ENCODE measurements at places on chromosomes 16 and 17. TPM values are rescaled to one million over a fixed set of nuclear protein-coding genes. Genes with fewer than 3 reads are reported as not detected.

CDT1 gene
- 7.6 TPM for total RNA-seq

KRTAP2-2 gene
- total RNA-seq: not detected

DNA sequence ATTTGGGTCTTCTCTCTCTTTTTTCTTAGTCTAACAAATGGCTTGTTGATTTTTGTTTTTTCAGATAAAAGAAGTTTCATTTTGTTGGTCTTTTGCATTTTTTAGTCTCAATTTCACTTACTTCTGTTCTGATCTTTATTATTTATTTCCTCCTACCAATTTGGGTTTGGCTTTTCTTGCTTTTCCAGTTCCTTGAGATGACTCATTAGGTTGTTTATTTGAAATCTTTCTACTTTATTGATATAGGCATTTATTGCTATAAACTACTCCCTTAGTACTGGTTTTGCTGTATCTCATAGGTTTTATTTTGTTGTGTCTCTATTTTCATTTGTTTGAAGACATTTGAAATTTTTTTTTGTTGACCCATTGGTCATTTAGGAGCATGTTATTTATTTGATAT lies 152.2 kb upstream of the MPHOSPH6 start:
- peaks cover 18% of the 10 kb centered on the region for H3K4me1 ChIP-seq
- no peak for DNase-seq
- H3K4me3 ChIP-seq: no peak overlapping the region

DNA sequence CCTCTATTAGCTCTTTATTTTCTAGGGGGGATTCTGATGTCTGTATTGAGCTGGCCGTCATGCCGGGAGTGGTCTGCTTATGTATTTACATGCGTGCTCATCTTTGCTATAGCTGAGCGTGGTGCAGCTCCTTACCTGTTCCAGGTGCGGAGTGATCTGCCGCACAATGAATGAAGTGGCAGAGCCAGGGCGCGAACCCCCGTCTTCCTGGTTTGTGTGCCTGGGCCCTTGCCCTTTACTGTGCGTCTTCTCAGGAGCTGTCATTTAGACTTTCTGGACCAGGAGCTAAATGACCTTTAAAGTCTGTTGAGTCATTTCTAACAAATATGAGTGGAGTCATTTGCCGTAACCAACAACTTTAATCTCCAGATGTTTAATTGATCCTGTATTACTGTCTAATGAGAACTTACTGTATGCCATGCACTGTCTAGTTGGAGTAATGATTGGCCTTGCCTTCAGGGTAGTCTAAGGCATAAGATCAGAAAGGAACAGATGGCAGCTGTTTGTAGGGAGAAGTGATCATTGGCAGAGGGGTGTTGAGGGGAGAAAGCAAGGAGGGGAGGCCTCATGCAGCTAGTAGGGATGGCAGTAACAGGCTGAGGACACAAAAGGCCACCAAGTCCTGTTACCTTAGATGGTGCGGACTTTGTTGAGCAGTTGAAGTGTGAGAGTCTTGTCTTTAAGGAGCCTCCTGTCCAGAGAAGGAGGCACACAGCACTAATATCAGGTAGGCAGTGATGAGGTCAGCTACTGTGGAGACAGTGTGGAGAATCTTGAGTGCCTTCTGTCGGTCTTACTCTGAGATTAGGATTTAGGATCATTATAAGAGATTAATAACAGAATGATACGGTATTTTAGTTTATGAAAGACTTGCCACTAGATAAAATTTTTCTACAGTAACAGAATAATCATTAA lies 53.9 kb downstream of the USP10 start:
- peaks cover 14% of the 10 kb centered on the region for H3K4me1 ChIP-seq
- no peak overlapping the region for H3K27ac ChIP-seq
- no peaks in the 10 kb centered on the region for H3K27me3 ChIP-seq
- DNase-seq: no peak
- no peaks in the 10 kb centered on the region for H3K36me3 ChIP-seq
- no peak overlapping the region for H3K4me3 ChIP-seq

GRCh38 chr16:74724820-74725549 lies 24.3 kb upstream of the MLKL start:
- H3K27ac ChIP-seq: no peak overlapping the region
- no peaks in the 10 kb centered on the region for H3K27me3 ChIP-seq
- no peaks in the 10 kb centered on the region for H3K36me3 ChIP-seq
- H3K4me1 ChIP-seq: peaks cover 9% of the 10 kb centered on the region
- no peak overlapping the region for H3K4me3 ChIP-seq

DNA sequence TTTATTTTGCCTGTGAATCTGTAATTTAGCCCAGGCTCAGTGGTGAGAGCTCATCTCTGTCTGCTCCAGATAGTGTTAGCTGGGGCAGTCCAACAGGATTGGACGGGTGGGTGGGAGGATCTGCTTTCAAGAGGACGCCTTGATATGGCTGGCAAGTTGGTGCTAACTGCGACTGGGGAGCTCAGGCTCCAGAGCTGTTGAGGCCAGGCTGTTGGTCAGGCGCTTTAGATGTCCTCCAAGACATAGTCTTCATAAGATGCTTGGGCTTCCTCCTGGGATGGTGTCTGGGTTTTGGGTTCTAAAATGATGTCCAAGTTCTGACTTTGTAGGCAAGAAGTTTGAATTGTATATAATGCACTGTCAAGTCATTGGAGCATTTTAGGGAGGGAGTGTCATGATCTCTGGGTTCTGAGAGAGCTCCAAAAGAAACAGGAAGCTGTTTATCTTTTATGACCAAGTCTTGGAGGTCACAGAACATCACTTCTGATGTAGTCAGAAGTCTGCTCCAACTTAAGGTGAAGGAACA lies 12.8 kb upstream of the PCTP start:
- H3K36me3 ChIP-seq: no peaks in the 10 kb centered on the region
- no peak overlapping the region for H3K4me3 ChIP-seq
- H3K4me1 ChIP-seq: no peaks in the 10 kb centered on the region
- no peak overlapping the region for H3K27ac ChIP-seq
- DNase-seq: no peak
- H3K27me3 ChIP-seq: no peaks in the 10 kb centered on the region

DNA sequence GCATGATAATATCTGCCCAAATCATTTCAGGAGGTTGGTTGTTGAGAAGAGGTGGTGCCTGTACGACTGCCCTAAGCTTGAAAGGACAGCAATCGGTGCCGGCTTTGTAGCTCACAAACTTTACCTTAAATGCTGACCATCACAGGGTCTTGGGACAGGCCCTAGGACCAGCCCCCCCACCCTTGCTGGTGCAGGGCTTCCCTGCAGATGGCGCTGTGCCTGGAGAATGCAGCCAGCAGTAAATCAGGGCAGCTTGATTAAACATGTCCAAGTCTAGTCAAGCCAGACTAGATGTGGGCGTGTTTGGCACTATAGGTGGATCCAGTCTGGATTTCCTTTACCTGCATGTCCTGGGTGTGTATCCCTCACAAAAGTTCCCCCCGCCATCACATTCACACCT lies 135.5 kb upstream of the CRHR1 start:
- H3K36me3 ChIP-seq: no peaks in the 10 kb centered on the region
- H3K4me1 ChIP-seq: no peaks in the 10 kb centered on the region
- no peak overlapping the region for H3K4me3 ChIP-seq
- no peak for DNase-seq
- no peaks in the 10 kb centered on the region for H3K27me3 ChIP-seq

GRCh38 chr17:2211661-2212399 lies 91.8 kb downstream of the SMG6 start:
- H3K4me1 ChIP-seq: no peaks in the 10 kb centered on the region
- H3K27ac ChIP-seq: no peak overlapping the region
- no peak overlapping the region for H3K4me3 ChIP-seq
- H3K36me3 ChIP-seq: no peaks in the 10 kb centered on the region

DNA sequence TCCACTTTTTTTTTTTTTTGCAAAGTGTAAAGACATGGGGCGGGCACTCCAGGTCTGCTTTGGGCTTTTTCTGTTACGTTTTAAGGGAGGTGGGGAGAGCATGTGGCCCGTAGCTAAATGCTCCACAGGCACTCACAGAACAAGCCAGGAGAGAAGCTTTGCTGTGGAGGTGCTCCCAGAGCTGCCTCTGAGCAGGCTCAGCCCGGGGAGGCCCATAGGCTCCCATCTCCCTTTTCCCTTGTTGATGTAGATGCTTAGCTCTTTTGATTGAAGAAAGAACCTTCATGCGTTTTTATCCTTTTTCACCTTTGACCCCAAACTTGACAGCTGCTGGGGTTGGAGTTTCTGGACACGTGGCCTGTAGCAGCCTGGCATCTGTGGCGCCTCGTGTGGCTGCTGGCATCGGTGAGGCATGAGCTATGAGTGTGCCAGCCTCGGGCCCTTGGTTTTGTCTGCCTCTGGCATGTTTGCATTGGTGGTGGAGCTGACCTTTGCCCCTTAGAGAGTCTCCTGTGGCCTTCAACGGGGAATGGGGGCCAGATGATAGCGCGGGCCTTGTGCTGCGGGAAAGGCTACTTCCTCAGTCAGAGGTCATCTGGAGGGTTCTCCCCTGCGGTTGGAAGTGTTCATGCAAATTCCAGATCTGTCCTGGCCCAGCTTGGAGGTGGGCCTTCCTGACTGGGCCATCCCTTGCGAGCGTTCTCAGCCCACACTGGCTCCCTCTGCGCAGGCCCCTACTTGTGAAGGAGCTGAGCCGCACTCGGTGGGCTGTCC lies 20.0 kb upstream of the IL17C start:
- H3K36me3 ChIP-seq: peaks cover 8% of the 10 kb centered on the region
- peak; percentile 51 for DNase-seq
- H3K27ac ChIP-seq: peak overlapping the region; percentile 44
- H3K4me1 ChIP-seq: peaks cover 59% of the 10 kb centered on the region
- no peak overlapping the region for H3K4me3 ChIP-seq

DNA sequence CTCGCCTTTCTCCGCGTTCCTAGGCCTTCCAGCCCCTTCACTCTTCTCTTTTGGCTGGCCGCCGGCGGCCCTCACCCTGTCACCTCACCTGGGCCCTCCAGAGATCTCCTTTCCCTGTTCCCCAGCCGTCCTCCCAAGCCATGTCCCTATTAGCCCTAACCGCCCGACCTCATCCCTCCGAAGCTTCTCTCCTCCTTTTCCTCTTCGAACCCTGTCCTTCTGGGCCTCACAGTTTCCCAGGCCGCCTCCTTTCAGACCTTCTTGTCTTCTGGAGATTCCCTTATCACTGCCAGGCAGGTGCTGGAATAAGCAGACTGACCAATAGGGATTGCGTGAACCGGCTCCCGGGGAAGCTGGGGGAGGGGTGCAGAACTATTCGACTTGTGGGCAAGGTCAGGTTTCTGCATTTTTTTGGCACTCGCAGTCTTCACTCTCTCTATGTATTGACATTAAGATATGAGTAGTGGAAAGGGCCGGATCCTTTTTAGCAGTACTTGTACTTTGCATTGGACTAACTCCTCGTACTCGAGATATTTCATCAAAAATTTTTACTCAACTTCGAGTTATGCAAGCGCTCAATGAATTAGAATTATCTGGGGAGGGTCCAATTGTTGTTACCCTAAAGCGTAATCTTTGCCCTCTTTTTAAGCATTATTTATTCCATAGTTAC lies 690 bp downstream of the RHOT1 start:
- peaks cover 40% of the 10 kb centered on the region for H3K4me1 ChIP-seq
- H3K36me3 ChIP-seq: no peaks in the 10 kb centered on the region
- DNase-seq: peak; percentile 93
- no peaks in the 10 kb centered on the region for H3K27me3 ChIP-seq
- H3K4me3 ChIP-seq: peak overlapping the region; percentile 72

DNA sequence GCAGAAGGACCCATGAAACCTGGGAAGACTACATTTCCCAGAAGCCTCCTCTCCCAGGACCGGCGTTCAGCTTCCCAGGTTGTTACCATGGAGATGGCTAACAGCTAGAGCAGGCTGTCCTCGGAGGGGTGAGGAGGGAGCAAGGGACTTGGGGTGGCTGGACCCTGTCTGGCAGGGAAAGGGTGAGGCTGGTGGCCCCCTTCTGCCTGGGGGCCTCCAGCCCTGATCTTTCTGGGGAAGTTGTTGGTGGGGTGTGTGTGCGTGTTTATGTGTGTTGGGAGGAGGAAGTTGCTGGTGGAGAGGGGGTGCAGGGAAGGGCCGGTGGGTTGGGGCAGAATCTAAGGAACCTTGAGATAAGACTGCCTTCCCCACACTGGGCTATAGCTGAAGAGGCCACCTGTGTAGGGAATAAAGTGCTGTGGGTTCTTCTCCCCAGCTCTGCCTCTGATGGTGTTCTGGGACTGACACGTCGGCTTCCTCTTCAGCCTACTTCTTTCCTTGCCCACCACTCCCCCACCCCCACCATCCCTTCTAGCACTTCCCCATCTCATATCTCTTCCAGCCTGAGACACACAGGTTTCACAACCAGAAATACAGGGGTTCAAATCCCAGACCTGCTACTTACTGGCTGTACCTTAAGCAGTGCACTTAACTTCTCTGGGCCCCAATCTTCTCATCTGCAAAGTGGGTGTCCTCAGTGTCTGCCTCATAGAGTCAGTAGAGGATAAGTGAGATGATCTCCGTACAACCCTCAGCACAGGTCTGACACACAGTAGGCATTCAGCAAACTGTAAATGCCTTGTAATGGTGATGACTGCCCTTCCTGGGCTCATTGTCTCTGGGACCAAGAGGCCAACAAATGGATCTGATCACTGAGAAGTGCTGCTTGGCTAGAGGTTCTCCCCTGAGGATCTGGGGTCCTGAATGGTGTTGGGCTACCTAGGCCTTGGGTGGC lies at the start of gene DRC7:
Gene DRC7 (plus strand): TSS at position 82 of the 955 bp plus-strand sequence. CDS start 3,144 bp downstream, outside the sequence.
- H3K27ac ChIP-seq: peak within 1 kb of the TSS; percentile 63
- peak; percentile 86 for DNase-seq
- H3K27me3 ChIP-seq: no peaks in the 10 kb centered on the region
- no peaks in the 10 kb centered on the region for H3K36me3 ChIP-seq
- H3K4me1 ChIP-seq: peaks cover 45% of the 10 kb centered on the region
- H3K4me3 ChIP-seq: no peak within 1 kb of the TSS

Data from body of pancreas (tissue), 4 donors.